ENCODE measurements at places on chromosomes 12 and 14.

DNA sequence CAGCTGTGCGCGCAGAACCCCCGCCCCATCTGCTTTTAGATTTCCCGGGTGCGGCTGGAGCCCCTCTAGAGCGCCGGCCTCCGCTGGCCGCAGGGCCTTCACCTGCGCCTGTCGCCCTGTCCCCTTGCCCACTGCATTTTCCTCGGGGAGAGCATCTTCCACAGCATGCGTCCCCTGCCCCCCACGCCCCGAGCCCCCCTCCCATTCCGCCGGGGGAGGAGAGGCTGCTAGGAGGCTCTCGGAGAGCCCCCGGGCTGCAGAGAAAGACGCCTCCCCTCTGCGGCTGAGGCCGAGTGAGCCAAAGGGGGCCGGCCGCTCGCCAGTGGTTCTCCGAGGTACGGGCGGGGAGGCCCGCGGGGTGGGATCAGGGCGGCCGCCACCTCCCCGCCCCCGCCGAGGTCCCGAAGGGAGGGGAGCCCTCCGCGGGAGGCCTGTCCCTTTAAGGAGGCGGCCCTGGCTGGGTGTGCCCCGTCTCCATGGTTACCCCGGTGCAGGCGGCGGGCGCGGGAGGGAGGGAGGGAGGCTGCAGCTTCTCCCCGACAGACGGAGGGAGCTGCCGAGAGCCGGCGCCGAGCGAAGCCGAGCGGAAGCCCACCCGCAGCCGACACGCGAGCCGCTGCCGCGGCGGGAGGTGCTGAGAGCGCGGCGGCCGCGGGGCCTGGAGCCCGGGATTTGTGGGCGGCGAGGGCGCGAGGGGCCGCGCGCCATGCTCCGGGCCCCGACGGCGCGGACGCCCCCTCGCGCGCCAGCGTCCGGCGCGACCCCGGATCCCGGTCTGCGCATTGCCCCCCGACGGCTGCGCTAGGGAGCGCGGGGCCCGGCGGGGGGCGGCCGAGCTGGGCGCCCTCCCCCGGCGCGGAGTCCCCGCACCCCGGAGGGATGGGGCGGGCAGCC is at the start of gene KCNH3:
KCNH3 (plus strand) TSS at position 521 of the 894 bp plus-strand sequence. CDS start 387 bp downstream, outside the sequence.
- DNase-seq = no peak

- no peak for DNase-seq
Measured at GRCh38 chr12:88957358-88957757, 377.1 kb upstream of the KITLG start.

DNA sequence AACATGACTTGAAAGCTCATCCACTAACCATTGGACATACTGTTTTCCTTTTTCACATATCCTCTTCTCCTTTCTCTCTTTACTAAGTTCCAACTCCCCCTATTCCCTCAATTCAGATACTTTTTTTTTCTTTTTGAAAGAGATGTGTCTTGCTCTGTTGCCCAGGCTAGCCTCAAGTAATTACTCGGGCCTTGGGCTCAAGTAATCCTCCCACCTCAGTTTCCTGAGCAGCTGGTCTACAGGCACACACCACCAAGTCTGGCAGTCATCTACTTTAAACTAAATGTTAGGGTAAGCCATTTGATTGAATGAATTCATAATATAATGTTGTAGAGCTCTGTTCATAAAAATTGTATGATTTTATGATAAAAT is 15.5 kb downstream of the LEMD3 start:
- DNase-seq = no peak

GRCh38 chr12:10214895-10215267 is 2.2 kb downstream of the GABARAPL1 start:
- DNase-seq = no peak

- no peak for DNase-seq
Measured at GRCh38 chr14:76509311-76509710, 133.4 kb downstream of the ESRRB start.

DNA sequence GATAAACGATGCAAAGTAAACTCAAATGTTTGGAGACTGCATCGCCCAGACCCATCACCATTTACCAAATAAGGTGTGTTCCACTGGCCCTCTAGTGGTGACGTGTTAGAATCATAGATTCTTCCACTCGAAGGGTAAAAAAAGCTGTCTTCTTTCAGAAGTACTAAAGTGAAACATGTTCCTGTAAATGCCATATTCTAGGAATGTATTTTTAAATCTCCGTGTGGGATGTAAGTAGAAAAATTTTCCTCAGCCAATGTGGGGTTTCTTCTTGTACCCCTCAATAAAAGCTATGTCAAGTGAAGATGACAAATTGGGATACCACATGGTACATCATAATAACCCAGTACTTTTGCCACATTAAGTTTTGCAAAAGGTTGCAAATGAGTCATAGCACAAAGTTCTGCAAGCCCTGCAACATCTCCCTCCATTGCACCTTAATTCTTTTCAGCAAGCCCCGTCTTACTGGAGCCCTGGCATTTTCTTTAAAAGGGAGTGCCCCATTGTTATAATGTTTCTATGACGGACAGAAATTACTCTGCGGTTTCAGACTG is 100.8 kb downstream of the CCER1 start:
- DNase-seq = peak; percentile 27

DNA sequence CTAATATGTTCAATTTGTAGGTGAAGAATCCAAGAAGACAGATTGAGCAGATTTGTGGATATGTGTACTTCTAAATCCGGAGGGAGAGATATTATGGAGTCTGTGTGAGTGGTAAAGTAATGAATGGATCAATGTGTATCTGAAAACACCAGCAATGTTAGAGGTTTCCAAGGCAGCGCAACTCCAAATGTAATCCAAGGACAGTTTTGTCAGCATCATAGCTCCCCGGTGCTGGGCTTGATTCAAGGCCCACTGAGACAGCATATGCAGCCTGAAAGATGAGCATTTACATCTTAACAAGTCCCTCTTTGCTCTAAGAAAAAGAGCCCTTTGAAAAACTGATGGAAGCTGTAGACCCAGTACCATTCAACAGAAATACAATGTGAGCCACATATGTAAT is 38.3 kb upstream of the FRMD6 start:
- DNase-seq = no peak

DNA sequence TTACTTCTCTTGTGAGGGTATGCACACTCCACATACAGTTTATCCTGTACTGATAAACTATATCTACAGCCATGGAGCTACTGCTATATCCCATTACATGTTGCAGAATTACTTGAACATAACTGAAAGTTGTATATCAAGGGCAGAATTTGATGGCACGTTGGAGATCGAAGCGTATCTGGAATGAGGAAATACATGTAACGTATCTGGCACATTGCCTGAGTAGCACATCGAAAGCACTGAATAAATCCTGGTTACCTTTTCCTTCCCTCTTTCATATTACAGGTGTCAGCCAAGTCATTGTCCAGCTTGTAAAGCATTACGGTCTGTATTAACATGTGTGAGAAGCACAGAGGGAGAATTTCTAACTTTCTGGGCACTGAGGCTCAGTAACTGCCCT is 42.1 kb upstream of the LIN7A start:
- DNase-seq = no peak

DNA sequence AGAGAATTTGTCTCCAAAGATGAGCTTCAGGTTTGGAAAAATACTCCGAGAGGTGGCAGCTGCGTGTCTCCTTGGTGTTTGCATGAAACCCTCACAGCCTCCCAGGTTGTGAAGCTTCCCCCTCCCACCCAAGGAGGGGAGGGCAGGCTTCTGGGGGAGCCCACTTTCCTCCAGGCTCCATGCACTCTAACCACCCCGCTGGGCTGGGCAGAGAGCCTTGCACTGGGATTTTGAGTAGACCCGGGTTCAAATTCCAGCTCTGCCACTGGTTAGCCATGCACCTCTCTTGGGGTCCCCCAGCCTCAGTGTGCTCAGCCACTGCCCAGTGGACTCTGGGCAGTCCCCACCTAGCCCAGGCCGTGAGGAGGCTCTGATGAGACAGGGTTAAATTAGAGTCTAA is 4.3 kb upstream of the DLK1 start:
- DNase-seq = no peak

Measured in glomerular endothelial cell (primary cell).